ENCODE measurements at places on chromosomes 1 and 21.
A peak's percentile ranks its signal among the peaks of the same experiment; 100 is the strongest.

DNA sequence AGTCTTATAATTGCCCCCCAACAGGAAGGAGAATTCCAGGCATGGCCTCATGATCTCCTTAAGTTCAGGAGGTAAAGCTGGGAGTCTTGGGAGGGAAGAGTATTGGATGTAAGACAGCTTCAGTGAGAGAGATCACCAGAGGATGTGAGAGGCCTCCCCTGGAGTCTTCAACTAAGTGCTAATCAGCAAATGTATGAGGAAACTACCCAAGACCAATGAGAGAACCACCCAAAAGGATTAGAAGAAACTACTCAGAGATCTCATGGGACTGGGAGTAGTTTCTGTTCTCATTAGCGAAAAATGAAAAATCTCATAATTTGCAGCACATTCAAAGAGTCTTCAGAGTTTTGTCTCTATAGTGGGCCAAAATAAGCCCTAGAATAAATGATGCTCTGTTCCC lies 36.6 kb upstream of the WNT2B start:
- H3K36me3 ChIP-seq, result no peaks in the 10 kb centered on the region
- H3K4me1 ChIP-seq, result peaks cover 2% of the 10 kb centered on the region
- H3K27me3 ChIP-seq, result no peaks in the 10 kb centered on the region
- DNase-seq, result no peak
- H3K4me3 ChIP-seq, result no peak overlapping the region
- no peak overlapping the region for H3K27ac ChIP-seq

DNA sequence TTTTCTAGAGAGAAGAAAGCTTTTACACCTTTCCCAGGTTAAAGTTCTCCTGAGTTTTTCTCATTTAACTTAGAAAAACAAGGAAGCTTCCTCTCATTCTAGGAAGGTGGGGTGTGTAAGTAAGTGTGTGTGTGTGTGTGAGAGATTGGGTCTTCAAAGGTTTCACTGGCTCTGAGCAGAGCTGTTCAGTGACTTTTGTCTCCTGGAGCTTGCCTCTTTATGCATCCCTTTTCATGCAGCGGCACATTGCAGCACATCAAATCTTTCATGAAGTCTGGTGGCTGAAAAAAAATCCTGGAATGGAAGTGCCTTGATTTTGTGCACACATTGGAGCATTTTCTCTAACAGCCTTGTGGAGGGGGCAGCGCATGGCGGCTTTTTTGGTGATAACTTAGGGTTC lies 3.4 kb downstream of the GPA33 start:
- peaks cover 5% of the 10 kb centered on the region for H3K4me1 ChIP-seq
- DNase-seq, result no peak
- H3K27ac ChIP-seq, result no peak overlapping the region
- H3K36me3 ChIP-seq, result no peaks in the 10 kb centered on the region

- no peak for DNase-seq
- no peak overlapping the region for H3K27ac ChIP-seq
- H3K36me3 ChIP-seq, result no peaks in the 10 kb centered on the region
- H3K4me3 ChIP-seq, result no peak overlapping the region
- H3K4me1 ChIP-seq, result no peaks in the 10 kb centered on the region
Observed at GRCh38 chr1:208631092-208631491, 386.9 kb upstream of the PLXNA2 start.

DNA sequence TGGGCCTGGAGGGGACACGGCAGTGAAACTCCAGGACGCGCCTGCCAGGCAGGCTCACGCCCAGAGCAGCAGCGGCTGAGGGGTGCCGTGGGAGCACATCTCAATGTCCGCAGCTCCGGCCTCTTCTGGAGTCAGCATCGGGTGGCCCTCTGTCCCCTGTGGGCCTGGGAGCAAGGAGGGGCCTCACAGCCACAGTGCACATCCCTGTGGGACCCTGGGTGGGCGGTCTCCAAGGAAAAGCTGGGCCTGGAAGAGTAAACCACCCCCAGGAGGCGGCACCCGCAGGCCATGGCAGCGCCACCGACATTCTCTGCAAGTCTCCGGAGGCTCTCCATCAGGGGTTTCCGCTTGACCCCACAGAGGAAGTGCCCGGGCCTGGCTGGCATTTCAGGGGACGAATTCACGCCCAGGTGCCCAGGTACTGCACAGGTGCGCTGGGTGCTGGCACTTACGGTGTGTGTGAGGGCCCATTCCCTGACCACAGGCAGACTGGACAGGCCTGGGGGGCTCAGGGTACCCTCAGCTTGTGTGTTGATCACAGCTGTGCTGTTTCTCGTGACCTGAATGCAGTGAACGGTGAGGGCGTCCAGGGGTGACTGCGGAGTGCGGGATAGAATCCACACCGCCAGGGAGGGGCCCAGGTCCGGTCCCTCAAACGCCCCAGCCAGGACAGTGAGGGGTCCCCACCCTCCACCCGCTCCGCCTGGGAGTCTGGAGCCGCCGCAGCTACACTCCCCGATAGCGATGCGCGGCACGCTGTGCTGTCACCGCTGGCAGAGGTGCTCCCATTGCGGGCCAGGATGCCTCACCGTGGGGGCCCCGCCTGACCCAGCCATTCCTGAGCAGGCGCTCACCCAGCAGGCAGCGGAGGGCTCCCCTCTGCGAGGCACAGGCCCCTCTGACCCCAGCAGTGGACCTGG lies 16.6 kb upstream of the RNF223 start:
- H3K36me3 ChIP-seq, result no peaks in the 10 kb centered on the region
- H3K27ac ChIP-seq, result no peak overlapping the region
- no peaks in the 10 kb centered on the region for H3K27me3 ChIP-seq
- no peak overlapping the region for H3K4me3 ChIP-seq
- no peaks in the 10 kb centered on the region for H3K4me1 ChIP-seq

GRCh38 chr1:196660852-196661251 lies 9.0 kb downstream of the CFH start:
- no peak overlapping the region for H3K27ac ChIP-seq
- no peak for DNase-seq
- H3K4me1 ChIP-seq, result no peaks in the 10 kb centered on the region
- no peaks in the 10 kb centered on the region for H3K36me3 ChIP-seq
- H3K27me3 ChIP-seq, result no peaks in the 10 kb centered on the region
- H3K4me3 ChIP-seq, result peak overlapping the region; percentile 15

DNA sequence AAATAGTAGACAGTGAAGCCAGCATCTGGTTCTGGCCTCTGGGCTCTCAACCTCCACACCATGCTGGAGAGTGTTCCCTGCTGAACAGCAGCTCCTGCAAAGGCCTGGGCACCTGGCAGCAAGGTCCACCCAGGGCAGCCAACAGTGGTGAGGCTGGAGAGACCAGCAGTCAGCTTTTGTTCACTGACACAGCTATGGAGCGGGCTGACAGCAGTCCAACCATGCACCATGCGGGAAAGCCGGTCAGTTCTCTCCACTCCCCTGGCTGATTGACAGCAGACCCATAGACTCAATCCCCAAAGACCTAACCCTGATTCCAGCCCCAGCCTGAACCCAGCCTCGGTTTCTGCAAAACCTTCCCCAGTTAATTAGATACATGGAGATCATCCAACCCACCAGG lies 49.0 kb downstream of the KLHDC7A start:
- no peaks in the 10 kb centered on the region for H3K27me3 ChIP-seq
- H3K27ac ChIP-seq, result no peak overlapping the region
- H3K36me3 ChIP-seq, result no peaks in the 10 kb centered on the region
- DNase-seq, result no peak
- no peak overlapping the region for H3K4me3 ChIP-seq

GRCh38 chr21:41045534-41046268 lies 122.3 kb upstream of the BACE2 start:
- peak; percentile 50 for DNase-seq
- no peaks in the 10 kb centered on the region for H3K36me3 ChIP-seq
- no peak overlapping the region for H3K27ac ChIP-seq
- H3K4me1 ChIP-seq, result peaks cover 6% of the 10 kb centered on the region
- H3K4me3 ChIP-seq, result peak overlapping the region; percentile 2
